Bronchial epithelial cell (primary cell): ENCODE measurements at places on chromosomes 3 and 15. TPM values are rescaled to one million over a fixed set of nuclear protein-coding genes. Genes with fewer than 3 reads are reported as not detected.

GRCh38 chr3:194720048-194720447, 34.4 kb downstream of the FAM43A start:
- no peak for DNase-seq

- no peak for DNase-seq
Measured at GRCh38 chr15:74519311-74519710, 21.7 kb upstream of the ARID3B start.

Gene EXD1
- total RNA-seq, result under 0.01 and 0.13 TPM in 2 replicates

DNA sequence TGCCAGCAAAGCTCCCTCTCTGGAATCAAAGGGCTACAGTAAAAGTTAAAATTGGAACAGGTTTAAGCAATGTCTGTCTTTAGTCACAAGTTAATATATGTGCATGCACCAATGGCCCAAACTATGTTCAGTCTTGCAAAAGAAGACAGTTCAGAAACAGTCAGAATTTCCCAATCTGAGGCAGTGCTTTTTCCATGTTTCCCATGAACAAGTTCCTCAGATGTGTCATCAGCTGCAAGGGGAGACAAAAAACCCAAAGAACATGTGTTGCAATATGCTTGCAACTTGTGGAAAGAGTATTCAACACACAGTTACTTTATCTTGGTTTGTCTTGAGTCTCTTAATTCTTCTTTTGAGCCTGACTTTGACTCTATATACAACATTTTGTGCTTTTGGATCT, 148.4 kb downstream of the USP13 start:
- peak; percentile 94 for DNase-seq

- DNase-seq, result peak; percentile 76
Measured at GRCh38 chr3:101926594-101927105, 77.3 kb downstream of the NFKBIZ start.

- DNase-seq, result no peak
Measured at GRCh38 chr15:59833366-59833765, 144.2 kb upstream of the BNIP2 start.

DNA sequence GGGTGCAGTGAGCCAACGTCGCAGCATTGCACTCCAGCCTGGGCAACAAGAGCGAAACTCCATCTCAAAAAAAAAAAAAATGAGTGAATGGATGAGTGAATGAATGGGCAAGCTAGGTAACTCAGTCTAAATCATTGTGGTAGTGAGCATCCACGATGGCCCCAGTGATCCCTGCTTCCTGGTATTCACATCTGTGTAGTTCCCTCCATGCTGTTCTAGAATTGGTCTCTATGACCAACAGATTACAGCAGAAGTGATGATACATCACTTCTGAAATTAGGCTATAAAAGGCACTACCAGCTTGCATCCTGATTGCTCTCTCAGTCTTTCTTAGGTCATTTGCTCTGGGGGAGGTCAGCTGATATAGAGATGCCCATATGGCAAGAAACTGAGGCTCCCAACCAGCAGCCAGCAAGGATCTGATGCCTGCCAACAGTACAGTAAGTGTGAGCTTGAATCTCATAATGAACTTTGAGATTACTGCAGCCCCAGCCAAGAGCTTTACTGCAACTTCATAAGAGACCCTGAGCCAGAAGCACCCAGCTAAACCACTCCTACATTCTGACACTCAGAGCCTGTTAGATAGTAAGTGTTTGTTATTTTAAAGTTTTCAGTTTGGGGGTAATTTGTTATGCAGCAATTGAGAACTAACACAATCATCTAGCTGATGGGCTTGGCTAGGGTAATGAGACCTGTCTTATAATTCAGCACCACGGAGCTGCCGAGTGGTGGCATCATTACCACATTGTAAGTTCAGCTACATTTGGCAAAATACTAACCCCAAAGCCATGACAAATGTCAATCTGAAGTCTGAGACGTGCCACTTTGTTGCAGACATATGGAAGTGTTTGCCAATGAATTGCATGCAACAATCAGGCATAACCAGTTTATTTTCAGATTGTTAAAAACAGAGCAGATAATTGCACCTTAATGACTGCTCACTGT, 53.0 kb downstream of the KLHL6 start:
- no peak for DNase-seq

Gene LPCAT4
- 5.6 and 6.1 TPM in 2 replicates for total RNA-seq

Gene A4GNT
- total RNA-seq, result not detected in 2 replicates

DNA sequence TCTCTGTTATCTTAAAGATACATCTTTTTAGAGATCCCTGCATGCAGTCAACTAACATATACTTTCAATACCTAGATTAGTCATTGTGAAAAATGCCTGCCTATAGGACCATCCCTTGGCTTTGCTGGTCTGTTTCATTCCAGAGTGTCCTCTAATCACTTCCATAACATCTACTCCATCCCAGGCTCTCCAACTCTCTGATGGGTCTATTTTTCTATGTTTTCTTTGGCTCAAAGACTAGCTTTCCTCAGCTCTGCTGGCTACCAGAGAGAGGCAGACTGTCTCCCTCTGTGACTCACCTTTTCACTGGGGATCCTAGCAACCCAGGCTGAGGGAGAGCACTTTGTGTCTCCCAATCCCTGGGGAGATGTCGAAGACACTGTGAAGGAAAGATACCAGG, 547.7 kb upstream of the MCTP2 start:
- DNase-seq, result no peak

Gene ZNF654
- total RNA-seq, result 11.4 and 13.2 TPM in 2 replicates

- DNase-seq, result no peak
Measured at GRCh38 chr3:99396651-99397275, 241.6 kb upstream of the COL8A1 start.

Gene COPS2
- 32.9 and 34.2 TPM in 2 replicates for total RNA-seq
